ENCODE measurements at places on chromosomes 5 and 9.

- DNase-seq = peak; percentile 57
These were observed at the start of gene ZNF608 for GRCh38 chr5:124745928-124746915. Gene ZNF608, minus strand, starts transcription at chr5:124746639. Its CDS starts 1,650 bp downstream, at chr5:124744989.

DNA sequence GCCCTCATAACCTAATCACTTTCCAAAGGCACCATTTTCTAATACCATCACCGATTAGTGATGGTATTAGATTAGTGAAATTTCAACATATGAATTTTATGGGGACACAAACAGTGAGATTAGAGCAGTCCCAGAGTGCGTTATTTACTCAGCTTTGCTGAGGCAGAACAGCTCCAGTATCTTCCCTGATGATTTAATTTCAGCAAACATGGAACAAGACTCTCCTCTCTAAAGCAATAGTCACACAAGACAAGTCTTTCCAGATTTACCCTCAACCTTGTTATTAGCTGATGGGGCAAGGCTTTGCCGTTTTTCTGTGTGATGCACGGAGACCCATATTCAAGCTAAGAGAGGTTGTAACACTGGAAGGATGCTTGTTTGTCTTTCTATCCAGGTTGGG lies 333.4 kb downstream of the FBXL7 start:
- DNase-seq = no peak

DNA sequence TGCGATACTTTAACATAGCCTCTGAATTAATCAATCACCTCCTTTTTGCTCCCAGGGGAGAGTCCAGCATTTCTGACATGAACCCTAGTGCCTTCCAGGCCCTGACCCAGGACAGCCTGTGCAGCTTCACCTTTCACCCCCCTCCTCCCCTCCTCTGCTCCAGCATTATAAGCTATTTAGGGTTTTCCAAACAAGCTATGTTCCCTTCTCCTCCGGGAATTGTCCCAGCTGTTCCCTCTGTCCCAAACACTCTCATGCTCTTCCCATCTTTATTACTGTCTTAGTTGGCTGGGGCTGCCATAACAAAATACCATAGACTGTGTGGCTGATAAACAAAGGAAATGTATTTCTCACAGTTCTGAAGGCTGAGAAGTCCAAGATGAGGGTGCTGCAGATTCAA lies 161.5 kb downstream of the EBF1 start:
- DNase-seq = no peak

- no peak for DNase-seq
These were observed 129.7 kb upstream of the PDE4D start for GRCh38 chr5:60023255-60023654.

GRCh38 chr9:89219637-89220036 lies 41.0 kb upstream of the SHC3 start:
- no peak for DNase-seq

DNA sequence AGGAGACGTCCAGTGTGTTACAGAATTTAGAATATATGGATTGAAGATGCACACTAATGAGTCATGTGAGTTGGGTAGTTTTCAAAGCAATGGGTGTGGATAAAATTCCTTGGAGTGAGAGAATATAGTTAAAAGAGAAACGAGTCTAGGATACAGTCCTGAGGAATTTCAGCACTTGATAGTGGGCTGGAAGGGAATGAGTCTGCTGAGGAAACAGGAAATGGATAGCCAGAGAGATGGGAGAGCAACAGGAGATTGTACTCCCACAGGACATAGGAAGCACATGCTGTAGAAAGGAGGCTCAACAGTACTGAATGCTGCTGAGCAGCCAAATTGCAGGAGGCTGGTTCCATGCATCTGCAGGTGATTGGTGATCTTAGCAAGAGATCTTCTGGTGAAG lies 68.1 kb downstream of the FBN2 start:
- DNase-seq = no peak
